ENCODE measurements at places on chromosomes 5 and 9.
A peak's percentile ranks its signal among the peaks of the same experiment; 100 is the strongest.

GRCh38 chr5:56517011-56517416 lies 283.9 kb upstream of the ANKRD55 start:
- DNase-seq = no peak

DNA sequence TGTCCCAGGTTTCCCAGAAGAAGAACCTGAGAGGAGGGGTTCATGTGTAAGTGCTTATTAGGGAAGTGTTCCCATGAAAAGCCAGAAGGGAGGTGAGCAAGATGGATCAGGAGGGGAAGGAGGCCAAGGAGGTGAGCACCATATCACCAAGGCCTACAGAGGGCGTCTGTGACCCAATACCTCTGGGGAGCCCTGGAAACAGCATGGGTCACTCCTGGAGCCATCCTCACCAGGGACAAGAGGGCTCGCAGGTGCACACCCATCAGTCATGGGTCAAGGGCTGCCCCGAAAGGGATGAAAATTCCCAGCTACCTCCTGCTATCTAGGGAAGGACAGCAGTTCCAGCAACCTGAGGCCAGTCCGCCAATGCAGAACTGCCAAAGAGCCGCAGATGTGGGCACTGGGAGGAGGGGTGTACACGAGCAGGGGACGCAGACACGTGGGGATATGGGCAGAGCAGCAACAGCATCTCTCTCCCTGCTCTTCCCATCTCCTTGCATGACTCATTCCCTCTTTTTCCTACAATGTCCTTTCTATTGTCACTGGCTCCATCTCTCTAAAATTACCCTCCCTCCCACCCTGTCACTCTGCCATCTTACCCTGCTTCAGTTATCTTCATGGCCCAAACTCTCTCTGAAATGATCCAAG lies 167.6 kb upstream of the FSTL4 start:
- DNase-seq = no peak

DNA sequence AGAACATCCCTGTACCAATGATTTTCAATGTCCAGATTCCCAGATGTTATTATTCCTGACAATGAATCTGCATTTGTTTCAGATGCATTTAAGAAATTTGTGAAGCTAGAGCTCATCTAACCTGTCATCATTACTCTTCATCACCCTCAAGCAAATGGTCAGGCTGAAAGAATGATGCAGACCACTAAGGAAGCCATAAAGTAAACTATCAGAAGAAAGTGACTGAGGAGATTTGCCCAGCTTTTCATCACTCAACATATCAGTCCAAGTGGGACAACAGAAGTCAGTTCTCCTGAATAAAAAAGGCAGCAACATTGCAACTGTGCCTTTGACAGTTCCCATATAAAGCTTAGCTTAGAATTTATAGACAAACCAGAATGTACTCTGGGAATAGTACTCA lies 419.9 kb downstream of the PDE4D start:
- DNase-seq = no peak

DNA sequence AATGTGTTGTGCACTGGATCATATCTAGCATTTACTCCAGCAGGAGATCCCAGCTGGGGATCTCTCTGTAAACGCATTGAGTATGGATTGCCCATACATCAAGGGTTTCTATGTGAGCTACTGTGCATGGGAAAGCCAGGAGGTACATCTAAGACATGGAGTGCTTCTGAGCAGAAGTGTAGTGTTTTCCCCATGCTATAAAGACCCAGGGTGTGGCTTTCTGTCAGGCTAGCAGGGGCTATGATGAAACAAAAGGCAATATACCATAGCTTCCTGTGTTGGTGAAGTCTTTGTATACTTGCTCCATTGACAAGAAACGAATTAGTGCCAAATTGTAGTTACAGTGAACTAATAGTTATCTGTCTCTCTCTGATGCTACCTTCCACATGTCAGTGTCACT lies 329.3 kb upstream of the TLE4 start:
- DNase-seq = no peak

- no peak for DNase-seq
Observed at GRCh38 chr9:113711251-113711650, 164.9 kb upstream of the ZNF618 start.

DNA sequence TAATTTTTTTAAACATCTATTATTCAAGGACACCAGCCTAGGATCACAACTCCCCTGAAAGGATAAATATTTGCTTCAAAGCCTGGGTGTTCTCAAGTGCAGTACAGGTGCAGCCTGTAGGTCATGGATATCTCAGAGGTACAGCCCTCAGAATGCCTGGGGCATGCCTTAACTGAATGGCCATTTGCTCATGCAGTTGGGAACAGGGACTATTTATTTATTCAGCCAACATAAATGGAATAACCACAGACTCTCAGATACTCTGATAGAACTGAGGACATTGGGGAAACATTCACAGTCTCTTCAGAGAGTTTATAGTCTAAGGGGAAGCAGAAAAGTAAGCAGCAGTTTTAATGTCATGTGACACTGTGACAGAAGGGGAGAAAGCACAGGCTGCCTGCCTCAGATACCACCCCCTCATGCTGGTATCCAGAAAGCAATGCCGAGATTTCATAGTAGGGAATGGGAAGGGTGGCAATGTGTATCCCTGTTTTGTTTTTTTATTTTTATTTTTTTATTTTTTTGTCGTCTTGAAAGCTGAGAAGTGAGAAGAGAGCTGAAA lies 112.6 kb downstream of the MACIR start:
- DNase-seq = no peak

- DNase-seq = no peak
Observed at GRCh38 chr5:80269991-80270438, 14.2 kb upstream of the SERINC5 start.

DNA sequence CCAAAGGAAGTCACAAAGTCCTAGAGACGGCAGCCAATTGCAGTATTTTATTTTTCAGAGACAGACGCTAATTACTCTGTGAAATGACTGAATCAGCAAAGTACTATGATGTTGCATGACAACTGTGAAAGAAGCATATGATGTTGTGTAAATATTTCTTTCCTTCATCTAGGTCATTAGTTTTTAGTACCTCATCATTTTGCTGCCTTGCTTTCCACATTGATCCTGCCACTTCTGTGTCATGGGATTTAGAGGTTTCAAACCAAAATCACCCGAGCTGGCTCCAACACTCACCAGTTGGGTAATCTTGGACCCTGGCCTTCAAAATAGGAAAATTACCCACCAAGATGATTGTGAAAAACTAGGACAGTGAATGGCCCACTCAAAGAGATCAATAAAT lies 585.2 kb downstream of the ACTL7B start:
- DNase-seq = no peak

DNA sequence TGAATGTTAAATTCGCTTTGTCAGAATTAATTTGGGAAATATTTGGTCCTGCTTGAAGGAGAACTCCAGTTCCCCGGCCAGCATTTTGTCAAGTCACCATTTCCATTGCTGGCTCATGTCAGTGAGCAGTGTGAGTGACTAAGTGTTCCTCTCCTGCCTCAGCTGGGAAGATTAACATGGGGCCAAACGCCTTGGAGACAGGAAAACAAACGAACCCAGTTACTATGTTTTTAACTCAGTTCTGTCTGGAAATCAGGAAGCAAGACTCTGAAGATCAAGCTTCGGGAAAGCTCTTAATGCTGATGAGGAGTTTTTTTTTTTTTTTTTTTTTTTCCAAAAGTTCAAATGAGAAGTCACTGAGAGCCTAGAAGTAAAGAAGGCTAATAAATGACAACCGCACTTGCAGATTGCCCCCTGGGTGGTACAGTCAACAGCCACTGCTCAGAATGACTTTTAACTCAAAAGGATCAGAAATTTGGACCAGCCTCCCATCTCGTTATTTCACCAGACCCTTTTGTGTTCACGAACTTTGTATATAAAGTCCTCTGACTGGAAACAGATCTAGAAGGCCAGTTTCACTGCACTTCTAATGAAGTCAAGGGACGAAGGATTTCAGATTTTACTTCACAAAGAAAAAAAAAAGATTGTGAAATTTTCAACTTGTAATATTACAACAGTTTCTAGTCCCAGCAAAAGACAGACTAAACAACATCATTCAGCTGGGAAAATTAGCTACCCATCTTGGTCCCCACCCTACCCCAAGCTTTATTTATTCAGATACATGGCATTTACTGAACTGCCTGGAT lies 121.3 kb downstream of the LHFPL2 start:
- peak; percentile 95 for DNase-seq

GRCh38 chr5:84791138-84791537 lies 406.5 kb upstream of the EDIL3 start:
- DNase-seq = no peak

GRCh38 chr5:108541836-108542235 lies 159.9 kb upstream of the FBXL17 start:
- no peak for DNase-seq

DNA sequence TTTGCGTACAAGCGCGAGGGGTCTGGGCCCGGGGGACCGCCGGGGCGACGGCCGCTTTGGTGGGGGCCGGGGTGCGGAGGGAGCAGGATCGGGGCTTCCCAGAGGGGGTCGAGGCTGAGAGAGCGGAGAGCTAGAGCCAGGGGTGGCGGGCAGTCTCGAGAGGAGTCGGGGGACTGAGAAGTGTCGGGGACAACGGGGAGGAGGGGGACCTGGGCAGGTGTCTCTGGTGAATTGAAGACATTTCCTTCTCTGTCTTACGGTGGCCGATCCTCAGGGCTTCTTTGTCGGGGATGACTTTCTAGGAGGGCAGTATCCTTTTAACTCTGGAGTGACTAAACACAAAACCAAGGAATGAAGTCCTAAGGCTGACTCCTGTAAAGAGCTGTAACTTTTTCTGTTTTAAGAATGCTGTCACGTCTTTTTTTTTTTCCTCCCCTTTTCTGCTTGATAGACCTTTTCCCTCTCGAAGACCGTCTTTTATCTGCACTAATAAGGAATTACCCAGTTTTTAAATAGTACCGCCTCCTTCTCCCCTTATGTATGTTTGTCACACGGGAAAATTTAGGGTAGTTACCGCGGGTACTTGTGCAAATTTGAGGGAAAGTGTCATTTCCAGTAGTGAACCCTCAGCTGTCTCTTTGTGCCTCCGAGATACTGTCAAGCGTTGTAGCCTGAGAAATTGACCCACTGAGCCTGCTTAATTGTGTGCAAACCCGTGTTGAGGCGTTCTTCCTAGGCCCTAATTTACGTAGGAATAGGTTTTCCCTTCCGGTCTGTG lies 822 bp downstream of the DENND4C start:
- DNase-seq = peak; percentile 38

DNA sequence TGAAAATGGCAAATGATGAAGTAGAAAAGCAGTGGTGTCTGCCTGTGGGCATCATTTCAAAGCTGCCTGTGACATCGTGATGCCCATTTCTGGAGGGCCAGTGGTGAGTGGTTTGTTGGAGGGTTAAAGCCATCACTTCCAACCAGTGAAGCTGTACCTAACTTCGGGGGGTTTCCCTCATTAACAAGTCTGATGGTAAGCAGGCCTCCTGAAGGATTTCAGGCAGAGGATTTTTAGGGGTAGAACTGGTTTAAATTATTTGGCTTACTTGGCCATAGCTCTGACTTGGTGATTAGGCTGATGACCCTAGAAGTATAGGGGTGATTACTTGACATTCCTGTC lies 10.7 kb downstream of the TNFAIP8 start:
- DNase-seq = no peak

GRCh38 chr5:132675936-132676689 lies 2.3 kb downstream of the IL4 start:
- no peak for DNase-seq

DNA sequence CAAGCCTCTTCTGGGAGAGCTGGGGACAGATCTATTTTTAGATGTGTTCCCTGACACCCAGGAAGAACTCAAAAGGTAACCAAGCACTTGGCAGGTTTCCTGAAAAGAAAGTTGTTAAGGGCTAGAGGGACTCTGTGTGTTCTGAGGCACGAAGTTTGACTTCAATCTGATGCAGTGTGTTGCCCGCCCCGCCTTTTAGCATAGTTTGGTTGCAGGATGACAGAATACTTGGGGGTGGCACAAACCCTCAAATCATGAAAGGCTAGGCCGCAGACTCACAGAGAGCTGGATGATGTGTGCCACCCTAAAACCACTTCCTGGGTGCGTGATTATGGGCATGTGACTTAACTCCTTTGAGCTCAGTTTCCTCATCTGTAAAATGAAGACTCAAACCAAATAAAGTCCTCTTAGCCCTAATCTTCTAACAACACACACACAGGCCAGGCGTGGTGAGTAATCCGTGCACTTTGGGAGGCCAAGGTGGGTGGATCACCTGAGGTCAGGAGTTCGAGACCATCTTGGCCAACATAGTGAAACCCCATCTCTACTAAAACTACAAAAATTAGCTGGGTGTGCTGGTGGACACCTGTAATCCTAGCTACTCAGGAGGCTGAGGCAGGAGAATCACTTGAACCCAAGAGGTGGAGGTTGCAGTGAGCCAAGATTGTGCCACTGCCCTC lies 12.8 kb upstream of the NDFIP1 start:
- no peak for DNase-seq

DNA sequence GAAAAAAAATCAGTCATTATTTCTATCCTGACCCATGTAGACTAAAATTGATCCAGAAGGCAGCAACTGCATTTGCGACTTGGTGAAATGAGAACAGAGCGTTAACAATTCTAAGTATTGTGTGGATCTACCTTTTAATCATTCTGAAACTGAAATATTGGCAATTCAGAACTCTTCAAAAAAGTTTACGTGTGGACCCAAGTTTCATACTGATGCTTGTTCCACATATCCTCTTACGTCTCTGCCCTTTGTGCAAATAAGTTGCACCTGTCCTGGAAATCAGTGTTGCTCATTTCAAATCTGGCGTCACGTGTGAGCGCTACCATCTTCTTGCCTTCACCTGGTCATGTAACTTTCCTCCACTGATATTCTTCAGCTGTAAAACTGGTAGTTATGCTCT lies 74.7 kb downstream of the NTRK2 start:
- no peak for DNase-seq

DNA sequence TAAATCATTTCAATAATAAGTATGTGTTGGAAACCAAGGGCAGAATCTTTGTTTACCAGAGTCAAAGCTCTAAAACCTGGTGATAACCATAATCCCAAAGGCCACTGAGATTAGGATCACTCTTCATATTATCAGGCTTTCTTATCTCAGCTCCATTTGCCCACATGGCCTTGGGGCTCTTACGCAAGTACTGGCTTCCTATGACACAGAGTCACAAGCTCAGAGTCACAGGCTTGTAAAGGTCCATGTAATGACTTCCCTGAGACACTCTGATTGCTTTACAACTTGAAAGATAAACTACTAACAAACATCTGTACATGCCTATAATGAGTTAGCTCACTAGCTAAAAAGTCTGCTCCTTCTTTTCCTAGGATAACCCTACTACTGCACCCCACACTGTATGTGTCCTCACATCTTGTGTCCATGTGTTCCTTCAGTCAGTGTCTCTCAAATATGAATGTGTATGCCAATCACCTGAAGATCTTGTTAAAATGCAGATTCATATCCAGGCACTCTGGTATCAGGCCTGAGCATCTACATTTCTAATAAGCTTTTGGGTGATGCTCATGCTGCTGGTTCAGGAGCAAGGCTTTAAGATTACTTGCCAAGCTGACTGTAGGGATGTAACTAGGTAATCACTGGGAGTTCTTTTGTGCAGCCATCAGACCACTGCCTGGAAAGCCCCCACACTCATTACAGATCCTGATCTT lies 28.4 kb downstream of the SEMA6A start:
- DNase-seq = peak; percentile 3

- DNase-seq = no peak
Observed at GRCh38 chr5:16992444-16992843, 56.4 kb upstream of the MYO10 start.

All from fibroblast of villous mesenchyme (primary cell).